ENCODE measurements at places on chromosomes 13 and 19.
A peak's percentile ranks its signal among the peaks of the same experiment; 100 is the strongest.

- DNase-seq = no peak
Measured at GRCh38 chr13:38590796-38591507, 95.9 kb upstream of the FREM2 start.

- no peak for DNase-seq
Measured at GRCh38 chr13:103349211-103349980, 283.2 kb upstream of the SLC10A2 start.

GRCh38 chr13:87130423-87130822, 540.7 kb upstream of the SLITRK5 start:
- DNase-seq = no peak

GRCh38 chr13:96984051-96984508, 10.2 kb downstream of the OXGR1 start:
- no peak for DNase-seq

GRCh38 chr13:53778937-53779336, 750.3 kb downstream of the OLFM4 start:
- no peak for DNase-seq

GRCh38 chr19:49887037-49887664, 9.5 kb downstream of the IL4I1 start:
- DNase-seq = no peak

DNA sequence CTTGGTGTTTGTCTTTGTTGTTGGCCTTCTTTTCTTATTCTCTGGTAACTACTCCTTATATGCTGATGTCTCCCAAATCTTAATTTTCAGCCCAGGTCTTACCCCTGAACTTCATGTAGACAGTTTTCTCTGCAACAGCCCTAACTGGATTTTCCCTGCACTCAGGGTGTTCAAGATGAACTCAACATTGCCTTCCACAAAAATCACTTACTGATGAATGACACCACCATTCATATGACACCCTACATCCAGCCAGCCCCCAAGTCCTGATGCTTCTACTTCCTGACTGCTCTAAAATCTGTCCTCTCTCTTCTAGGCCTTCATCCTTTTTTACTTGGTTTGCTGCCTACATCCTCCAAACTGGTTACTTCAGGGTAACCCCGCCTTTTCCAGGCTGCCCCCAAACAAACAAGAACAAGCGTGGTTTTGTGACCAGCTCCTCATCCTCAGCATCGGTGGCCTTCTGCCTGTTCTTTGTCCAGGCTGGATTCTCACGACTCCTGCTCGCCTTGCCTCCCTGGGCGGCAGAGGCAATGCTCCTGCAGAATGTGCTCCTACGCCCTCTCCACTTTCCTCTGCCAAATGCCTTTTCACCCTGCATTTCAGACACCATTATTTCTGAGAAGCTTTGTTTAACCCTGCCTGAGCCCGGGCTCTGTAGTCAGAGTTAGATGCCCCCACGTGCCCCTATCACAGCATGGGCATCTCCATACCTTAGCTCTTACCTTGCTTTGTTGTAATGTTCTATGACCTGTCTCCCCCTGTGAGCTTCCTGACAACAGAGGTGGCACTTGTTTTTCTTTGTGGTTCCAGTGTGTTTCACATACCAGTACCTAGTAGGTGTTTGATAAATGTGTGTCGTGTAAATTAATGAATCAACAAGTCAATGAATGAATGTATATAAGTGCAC, 61.8 kb downstream of the WDFY2 start:
- no peak for DNase-seq

- DNase-seq = no peak
Measured at GRCh38 chr19:51811344-51811743, 16.4 kb downstream of the FPR3 start.

DNA sequence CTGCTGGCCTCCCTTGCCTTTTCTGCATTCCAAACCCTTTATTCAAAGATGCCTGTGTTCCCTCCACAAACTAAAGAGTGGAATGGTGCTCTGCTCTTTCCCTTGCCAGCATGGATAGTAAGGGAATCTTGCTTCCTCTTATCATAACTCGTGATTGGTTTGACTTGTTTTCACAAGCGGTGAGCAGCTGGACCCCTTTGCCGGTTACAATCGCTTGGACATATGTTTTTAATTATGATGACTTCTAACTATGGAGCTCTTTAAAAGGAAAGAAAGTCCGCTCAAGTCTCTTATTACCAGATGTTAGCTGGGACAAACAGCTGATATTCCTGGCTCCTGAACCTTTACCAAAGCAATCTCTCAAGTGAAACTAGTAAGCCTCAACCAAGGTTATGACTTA, 1094.7 kb downstream of the UQCRFS1 start:
- no peak for DNase-seq

- no peak for DNase-seq
Measured at GRCh38 chr19:13727798-13728197, 36.5 kb upstream of the MRI1 start.

- no peak for DNase-seq
Measured at GRCh38 chr13:99375738-99376080, 68.5 kb upstream of the GPR183 start.

- no peak for DNase-seq
Measured at GRCh38 chr13:33349986-33350826, 64.7 kb upstream of the STARD13 start.

- DNase-seq = no peak
Measured at GRCh38 chr13:78383071-78383484, 220.3 kb downstream of the POU4F1 start.

GRCh38 chr13:30308548-30308947, 1.2 kb upstream of the KATNAL1 start:
- DNase-seq = no peak

GRCh38 chr13:113555141-113555540, 29.4 kb upstream of the TFDP1 start:
- no peak for DNase-seq

GRCh38 chr19:12244370-12244769, 50.3 kb downstream of the ZNF44 start:
- no peak for DNase-seq

DNA sequence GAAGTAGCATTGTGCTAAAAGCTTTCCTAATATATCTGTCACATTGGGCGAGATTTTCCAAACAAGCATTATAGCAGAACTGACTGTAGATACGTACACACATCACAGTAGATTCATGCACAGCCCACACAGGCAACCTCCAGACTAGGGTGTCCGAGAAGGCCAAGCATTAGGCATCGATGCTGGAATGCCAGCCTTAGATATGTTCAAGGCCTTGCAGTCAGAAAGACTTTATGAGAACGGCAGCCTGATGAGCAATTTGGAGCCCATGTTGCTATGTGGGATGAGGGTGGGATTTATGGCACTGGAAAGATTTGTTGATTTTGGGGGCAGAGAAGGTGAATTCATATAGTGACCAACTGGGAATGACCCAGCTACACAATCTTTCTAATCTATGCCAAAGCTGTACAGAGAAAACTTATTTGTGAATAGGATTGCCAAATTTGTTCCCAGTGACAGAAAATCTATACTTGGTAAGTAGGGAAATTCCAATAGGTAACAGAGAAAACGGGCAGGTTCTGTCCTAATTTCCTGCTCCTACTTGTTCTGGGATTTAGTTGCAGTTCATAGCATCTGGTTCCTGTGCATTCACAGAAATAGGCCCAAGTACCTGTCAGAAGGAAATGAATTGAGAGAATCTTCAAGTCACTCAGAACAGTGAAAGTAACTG, 31.0 kb upstream of the SPRY2 start:
- DNase-seq = no peak

DNA sequence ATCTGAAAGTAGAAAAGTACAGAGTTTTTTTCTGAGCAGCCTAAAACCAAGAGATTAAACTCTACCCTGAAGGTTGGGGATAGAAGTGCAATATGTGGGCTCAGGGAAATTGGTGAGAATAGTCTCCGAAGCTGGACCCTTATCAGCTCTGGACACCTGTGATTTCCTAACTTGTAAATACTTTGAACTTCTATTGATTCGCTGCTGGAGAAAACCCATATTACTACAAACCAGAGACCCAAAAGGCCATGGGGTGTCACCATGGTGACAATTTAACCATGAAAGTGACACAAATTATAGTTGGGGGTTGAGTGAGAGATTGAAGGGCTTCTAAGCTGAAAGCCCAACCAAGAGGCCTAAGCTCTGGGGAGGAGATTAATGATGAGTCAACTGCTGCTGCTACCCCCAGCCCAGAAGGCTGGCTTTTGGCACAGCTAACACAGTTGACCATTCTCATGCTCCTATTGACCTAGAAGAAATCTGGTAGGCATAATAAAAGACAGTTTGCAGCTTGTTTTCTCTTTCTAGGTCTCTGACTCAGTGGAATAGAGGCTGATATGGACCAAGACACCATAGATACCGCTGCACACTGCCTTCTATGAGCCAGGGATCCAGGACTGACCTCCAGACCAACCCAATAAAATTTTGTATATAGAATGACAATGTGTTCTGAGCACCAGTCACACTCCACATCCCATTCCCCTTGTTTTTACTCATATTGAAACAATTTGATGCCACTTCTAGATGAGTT, 131.9 kb upstream of the FNDC3A start:
- no peak for DNase-seq

DNA sequence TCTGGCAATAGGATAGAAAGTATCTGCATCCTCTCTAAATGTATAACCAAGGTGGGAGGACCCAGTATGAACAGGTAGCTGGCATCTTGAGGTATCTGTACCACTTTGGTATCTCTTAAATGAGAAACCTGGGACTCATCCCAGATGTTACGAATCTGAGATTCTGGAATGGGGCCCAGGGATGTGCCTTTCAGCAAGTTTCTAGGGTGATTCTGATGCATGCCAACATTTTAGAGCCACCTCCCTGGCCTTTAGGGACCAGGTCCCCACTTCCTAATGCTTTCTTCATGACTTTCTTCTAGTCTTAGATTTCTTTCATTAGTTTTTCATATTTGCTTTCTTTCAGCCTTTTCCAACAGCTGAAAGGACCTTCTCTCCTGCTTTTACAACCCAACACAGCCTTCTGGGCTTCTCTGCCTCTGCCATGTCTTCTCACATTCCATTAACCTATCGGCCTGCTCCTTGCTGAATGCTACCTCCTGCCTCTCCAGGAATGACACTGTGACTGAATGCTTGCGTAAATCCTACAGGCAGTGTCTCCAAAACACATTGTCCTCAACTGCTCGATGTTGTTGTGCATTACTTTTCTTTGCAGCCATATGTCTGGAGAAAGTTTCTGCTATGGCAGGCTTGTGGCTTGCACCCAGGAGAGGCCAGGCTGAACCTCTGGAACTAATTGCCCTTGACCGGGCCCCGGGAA, 284.0 kb downstream of the DNAJC15 start:
- no peak for DNase-seq

- no peak for DNase-seq
Measured at GRCh38 chr13:95471960-95472359, 80.6 kb upstream of the CLDN10 start.

GRCh38 chr13:37446503-37446902, 152.1 kb downstream of the POSTN start:
- DNase-seq = peak; percentile 75

DNA sequence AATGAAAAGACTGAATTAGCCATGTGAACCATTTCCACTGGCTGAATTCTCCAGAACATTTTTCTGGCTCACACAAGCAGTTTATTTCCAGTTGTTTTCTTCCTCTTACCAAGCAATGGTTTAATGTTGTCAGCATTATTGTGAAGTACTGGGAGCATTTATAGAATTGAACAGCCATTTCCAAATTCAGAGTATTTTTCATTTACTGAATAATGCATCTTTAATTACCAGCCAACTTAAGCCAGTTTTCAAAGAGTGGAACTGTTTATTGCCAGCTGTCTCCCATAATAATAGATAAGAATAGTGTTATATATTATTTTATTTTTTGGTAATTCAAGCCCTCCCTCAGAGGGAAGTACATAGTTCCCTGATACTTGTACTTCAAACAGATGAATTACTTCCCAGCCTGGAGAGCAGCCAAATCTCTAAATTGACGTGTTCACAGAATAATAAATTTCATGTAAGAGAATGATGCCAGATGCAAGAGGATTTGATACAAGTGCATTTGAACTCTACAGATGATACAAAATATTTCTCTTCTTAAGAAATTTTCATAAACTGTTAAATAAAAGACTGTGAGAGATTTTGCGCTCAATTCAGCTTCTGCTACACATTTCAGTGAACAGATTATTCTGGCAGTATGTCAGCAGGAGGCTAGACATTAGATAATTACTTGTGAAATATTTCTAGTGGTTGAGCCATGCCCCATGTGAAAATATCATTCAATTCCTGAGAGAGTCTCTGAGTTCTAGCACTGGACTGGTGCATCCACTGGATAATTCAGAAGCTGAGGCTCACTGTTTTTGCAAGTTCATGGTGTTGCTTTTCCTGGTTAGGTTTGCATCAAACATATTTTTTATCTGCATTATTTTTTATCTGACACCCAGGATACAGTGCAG, 315.9 kb downstream of the SLC7A1 start:
- DNase-seq = no peak

DNA sequence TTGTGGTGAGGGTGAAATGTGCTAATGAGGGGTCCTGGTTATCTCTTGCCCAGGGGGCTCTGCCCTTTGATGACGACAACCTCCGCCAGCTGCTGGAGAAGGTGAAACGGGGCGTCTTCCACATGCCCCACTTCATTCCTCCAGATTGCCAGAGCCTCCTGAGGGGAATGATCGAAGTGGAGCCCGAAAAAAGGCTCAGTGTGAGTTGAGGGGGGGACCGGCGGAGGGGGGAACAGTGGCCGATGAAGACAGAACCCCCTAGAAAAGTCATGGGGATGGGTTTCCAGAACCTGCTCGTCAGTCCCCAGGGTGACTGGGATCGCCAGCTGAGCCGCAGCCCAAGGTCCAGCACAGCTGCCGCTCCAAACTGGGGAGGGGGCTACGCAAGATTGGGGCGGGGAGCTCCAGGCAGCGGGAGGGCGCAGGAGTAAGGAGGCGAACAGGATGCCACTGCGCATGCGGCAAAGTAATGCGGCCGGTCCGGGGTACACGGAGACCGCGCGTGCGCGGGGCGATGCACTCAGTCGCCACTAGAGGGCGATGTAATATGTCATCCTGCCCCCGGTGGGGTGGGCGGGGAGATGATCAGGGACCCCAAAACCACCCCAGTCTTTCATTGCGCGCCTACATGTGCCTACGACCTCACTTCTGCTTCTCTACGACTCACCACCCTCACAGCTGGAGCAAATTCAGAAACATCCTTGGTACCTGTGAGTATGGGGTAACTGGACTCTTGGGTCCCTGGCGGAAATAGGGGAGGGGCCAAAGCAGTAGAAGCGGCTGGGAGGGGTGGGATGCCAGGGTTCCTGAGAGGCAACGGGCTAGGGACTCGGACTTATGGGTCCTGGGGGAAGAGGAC, 17.9 kb downstream of the BRSK1 start:
- peak; percentile 69 for DNase-seq

GRCh38 chr19:51372021-51372648, 319 bp downstream of the NKG7 start:
- DNase-seq = no peak

- DNase-seq = no peak
Measured at GRCh38 chr13:79723519-79724024, 242.6 kb downstream of the NDFIP2 start.

DNA sequence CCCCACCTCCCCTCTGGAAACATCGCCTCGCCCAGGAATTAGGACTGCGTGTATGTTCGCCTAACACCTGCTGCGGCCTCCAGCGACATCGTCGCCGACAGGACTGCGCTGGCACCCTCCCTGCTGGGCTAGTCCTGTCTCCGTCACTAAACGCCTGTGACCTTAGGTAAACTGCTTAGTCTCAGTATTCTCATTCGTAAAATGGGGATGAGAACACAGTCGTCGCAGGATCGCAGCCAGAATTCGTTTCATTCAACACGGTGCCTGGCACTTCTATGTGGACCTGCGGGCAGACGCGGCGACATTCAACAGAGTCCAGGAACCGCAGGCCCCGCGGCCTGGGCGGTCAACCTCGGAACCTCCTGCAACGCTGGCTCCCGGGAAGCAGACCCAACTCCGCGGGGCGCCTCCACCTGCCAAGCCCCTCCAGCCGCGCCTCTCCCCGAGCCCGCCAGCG, 485 bp downstream of the CRYL1 start:
- DNase-seq = no peak

All from fibroblast of the conjunctiva (primary cell).